ENCODE measurements at places on chromosomes 11 and 22. TPM values are rescaled to one million over a fixed set of nuclear protein-coding genes. Genes with fewer than 3 reads are reported as not detected.

DNA sequence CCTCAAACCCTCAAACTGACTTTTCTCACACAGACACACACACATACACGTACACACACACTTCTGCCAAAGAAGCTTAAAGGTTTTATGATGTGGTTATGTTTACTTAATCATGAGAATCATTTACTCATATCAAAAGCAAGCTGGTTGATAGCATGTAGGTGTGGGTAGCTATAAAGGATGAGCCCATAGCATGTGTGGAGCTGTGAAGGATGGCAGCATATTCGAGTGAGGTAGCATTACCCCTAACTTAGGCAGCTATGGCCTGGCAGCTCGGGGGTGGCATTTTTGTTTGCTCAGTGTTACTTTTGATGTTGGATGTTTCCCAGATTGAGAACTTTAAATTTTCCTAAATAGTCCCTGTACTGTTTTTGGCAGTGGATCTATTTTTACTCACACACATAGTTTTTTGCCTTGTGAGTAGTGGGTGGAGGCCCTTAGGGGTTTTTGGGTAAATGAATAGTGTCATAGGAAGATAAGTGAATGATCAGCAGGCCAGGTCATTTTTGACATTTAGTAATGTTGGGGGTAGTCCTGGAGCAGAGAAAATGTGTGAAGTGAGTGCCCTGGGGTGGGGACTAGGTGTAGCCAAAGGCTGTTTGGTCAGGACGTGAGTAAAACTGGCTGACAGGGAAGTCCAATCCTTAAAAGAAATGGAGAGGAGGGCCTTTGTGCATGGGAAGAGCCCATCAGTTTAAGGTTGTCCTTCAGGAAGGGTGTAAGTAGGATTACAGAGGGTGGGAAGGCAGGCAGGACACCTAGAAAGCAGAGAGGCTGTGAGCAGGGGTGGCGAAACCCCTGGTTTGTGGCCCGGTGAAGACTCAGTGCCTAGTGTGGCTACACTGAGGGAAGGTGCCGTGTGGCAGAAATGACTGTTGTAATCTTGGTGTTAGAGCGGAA is 7.1 kb downstream of the YWHAH start:
- DNase-seq, result no peak

DNA sequence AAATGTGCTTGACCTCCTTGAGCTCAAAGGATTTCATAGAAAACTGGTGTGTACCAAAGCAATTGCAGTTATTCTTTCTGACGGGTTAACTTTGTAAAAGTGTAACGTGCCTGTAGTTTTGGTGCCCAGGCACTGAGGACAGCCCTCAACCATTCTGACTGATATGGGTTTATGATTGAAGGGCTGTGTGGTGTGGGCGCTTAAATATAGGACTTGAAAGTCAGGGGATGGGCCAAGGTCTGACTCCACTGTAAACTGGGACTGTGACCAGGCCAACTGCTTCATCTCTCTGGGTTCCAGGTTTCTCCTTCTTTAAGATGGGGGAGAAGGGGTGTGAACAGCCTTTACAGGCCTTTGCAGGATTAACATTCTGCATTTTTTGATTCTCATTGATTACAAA is 191.1 kb upstream of the ARHGAP20 start:
- DNase-seq, result no peak

- no peak for DNase-seq
Observed at GRCh38 chr11:105334025-105334714, 194.6 kb upstream of the CARD18 start.

DNA sequence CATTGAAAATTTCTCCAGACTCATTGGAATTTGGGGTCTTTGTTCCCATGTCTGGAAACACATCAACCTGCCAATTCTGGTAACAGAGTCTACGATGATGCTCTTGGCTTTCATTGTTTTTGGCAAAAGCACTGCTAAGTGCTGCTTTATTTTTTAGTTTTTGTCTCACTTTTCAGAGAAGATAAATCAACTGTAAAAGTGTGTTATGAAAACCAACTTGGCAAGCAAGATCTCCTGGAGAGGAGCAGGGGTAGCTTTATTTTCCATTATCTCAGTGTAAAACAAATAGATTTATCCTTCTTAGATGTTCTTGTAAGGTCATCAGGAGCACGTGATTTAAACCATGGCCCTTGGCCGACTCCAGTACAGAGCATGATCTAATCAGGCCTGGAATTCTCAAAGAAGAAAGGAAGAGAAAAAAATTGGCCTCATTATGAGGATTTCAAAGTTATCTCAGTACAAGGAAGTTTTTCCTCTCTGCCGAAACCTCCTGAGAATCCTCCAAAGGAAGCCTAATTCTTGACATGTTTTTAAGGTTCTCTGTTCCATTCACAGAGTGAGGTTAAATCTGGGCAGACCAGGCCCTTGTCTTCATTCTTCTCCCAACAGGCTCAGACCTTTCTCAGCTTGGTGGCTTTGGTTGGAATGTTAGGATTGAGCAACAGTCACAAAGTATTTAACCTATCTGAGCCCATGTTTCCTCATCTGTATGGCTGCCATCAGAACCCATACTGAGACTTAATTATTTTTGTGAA is 16.4 kb upstream of the PAMR1 start:
- no peak for DNase-seq

- DNase-seq, result no peak
Observed at GRCh38 chr11:27153136-27153535, 112.5 kb downstream of the BBOX1 start.

DNA sequence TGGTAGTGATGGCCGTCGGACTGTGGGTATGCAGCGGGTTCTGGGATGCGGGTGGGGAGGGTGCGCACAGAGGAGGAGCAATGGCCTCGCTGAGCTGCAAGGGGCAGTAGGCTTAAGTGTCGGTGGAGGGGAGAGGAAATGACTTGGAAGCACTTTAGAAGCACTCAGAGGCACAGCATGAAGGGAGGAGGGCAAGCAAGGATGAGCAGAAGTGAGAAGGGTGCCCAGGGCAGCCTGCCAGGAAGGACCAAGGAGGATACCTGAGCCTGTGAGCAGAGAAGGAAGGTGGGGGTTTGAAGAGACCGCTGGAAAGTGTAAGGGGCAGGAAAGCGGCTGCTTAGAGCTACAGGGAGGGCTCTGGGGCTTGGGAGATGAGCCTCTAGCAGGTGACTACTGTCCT is 330 bp downstream of the SLC5A1 start:
- no peak for DNase-seq

The CCDC89 gene
- total RNA-seq, result not detected

Data from activated T-cell treated with anti-CD3 and anti-CD28 coated beads, Interleukin-2, amount 50 U/mL, for 4 hours (primary cell).